IMR-90 (cell line): ENCODE measurements at places on chromosomes 2 and 18. TPM values are rescaled to one million over a fixed set of nuclear protein-coding genes. Genes with fewer than 3 reads are reported as not detected.
A peak's percentile ranks its signal among the peaks of the same experiment; 100 is the strongest.

The CGREF1 gene
- polyA plus RNA-seq, result 1.3 TPM in 2 replicates

The RAB6D gene
- not detected in 2 replicates for polyA plus RNA-seq

The UGT1A4 gene
- not detected in 2 replicates for polyA plus RNA-seq

The CDH7 gene
- polyA plus RNA-seq, result not detected in 2 replicates

The LCT gene
- not detected in 2 replicates for polyA plus RNA-seq

The PLCL1 gene
- polyA plus RNA-seq, result 0.13 and 0.14 TPM in 2 replicates

The GCKR gene
- polyA plus RNA-seq, result 0.41 and 0.55 TPM in 2 replicates

The CHRND gene
- polyA plus RNA-seq, result not detected in 2 replicates

The SCN3A gene
- 0.19 and 0.26 TPM in 2 replicates for polyA plus RNA-seq

The SERPINB5 gene
- not detected in 2 replicates for polyA plus RNA-seq

The GPR17 gene
- not detected in 2 replicates for polyA plus RNA-seq

The IL1R1 gene
- polyA plus RNA-seq, result 11.3 and 13.8 TPM in 2 replicates

The SERPINB10 gene
- not detected in 2 replicates for polyA plus RNA-seq

The ALK gene
- not detected in 2 replicates for polyA plus RNA-seq

The ABCG5 gene
- polyA plus RNA-seq, result not detected in 2 replicates

The ST8SIA5 gene
- 0.03 TPM in 1 of 2 replicates, not detected in the other for polyA plus RNA-seq

The AQP12A gene
- polyA plus RNA-seq, result not detected in 2 replicates

DNA sequence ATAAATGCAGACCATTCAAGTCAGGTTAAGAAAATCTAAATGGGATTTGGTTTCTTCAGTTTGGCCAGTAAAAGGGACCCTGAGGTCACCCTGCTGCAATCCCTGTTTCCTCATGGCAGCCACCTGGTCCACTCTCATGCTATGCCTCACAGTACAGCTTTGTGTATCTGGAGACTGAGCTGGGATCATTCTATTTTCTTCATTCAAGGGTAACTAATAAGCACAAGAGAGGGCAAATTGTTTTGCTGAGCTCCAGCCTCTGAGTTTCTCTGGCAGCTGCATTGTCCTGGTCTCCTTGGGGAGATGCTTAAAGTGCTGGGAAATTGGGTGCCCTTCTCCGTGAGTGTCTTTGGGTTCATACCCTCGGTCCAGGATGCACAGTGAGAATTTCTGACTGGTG is 18.5 kb upstream of the BCL2L11 start:
- DNase-seq, result no peak

GRCh38 chr18:79620576-79621165 is 58.9 kb upstream of the CTDP1 start:
- peak; percentile 7 for DNase-seq

DNA sequence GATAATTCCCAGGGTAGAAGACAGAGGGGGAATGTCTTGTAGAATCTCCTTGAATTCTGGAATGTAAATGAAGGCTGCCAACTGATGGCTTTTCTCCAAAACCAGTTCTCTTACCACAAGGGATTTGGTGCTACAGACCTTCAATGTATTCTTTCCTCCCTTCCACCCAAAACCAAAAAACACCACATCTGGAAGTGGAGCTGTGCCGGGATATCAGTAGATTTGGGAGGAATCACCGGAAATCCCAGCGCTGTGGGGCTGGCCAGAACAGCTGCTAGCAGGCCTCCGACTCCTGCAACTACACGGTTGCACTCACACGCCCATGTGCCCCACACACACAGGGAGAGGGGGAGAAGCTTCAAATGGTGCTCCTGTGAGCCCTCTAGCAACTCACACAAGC is 45.7 kb downstream of the RPL31 start:
- no peak for DNase-seq

DNA sequence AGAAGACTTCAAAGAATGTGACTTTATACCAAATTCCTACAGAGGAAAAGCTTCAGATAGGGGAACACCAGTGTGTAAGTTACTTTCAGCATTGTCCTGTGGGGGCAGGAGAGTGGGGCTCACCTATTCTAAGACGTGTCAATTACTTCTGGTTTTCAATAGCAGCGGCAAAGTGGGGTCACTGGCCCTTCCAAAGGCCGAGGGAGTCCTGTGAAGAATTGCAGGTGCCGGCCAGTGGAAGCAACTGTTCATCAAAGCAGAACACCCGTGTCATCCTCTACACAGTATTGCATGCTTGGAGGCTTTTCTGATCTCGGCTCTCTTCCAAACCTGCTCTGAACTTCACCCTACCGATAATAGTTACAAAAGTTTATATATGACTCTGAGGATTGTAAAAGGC is 1176.5 kb upstream of the TMEFF2 start:
- DNase-seq, result no peak

GRCh38 chr2:102241616-102242305 is 54.9 kb downstream of the IL1RL2 start:
- DNase-seq, result no peak

GRCh38 chr2:25265802-25266201 is 75.9 kb downstream of the DNMT3A start:
- no peak for DNase-seq

- no peak for DNase-seq
These were observed 439.7 kb upstream of the FANCL start for GRCh38 chr2:58680755-58681310.

DNA sequence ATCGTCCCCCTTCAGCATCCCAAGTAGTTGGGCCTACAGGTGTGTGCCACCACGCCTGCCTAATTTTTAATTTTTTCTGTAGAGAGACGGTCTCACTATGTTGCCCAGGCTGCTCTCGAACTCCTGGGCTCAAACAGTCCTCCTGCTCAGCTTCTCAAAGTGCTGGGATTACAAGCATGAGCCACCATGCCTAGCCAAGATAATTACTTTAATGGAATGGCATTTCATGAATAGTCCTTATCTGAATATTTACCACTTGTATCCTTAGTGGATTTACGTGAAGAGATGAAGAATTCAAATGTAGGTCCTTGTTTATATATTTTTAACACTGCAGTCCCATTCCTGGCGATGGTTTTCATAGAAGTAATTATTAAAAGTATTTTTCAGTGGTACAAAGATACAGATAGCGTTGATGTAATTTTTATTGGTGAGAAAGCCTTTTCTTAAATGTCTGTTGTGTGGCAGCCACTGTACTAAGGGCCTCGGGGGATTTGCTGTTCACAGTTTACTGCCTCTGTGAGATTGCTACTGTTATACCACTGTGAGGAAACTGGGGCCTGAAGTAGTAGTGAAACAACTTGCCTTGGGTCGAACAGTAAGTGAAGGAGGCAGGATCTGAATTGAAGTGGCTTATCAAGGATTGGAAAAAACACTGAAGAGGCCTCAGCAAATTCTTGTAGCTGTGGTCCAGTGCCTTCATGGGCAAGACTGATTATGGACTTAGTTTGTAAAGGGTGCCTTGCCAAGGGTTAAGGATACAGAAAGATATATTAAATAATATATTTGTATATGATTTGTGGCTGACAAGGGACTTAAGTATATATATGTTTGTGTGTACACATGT is 151.2 kb downstream of the PRPF40A start:
- no peak for DNase-seq

GRCh38 chr2:152344579-152345195 is 9.7 kb downstream of the FMNL2 start:
- DNase-seq, result no peak

DNA sequence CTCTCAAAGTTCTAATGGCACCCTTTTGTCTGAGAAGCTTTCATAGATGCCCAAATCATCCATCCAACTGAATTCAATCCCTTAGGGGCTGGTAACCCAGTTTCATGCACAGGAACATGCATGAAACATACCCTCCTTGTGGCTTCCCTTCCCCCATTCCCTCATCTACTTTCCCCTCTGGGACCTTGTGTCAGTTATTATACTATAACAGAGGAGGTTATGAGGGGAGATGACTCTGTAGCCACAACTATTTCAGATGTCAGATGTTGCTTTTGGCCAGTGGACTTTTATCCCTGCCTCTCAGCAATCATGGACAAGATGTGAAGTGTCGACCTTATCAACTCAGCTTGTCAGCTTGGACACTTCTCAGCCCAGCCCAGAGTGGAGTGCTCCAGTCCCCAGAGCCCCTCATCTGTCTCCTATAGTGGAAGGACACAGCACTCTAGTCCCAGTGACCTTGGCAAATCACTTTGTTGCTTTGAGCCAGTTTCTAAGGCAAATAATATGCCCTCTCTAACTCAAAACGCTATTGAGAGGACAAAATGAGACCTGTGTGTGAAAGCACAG is 8.4 kb downstream of the DHRS9 start:
- no peak for DNase-seq

GRCh38 chr2:15177103-15177502 is 384.0 kb downstream of the NBAS start:
- peak; percentile 63 for DNase-seq

DNA sequence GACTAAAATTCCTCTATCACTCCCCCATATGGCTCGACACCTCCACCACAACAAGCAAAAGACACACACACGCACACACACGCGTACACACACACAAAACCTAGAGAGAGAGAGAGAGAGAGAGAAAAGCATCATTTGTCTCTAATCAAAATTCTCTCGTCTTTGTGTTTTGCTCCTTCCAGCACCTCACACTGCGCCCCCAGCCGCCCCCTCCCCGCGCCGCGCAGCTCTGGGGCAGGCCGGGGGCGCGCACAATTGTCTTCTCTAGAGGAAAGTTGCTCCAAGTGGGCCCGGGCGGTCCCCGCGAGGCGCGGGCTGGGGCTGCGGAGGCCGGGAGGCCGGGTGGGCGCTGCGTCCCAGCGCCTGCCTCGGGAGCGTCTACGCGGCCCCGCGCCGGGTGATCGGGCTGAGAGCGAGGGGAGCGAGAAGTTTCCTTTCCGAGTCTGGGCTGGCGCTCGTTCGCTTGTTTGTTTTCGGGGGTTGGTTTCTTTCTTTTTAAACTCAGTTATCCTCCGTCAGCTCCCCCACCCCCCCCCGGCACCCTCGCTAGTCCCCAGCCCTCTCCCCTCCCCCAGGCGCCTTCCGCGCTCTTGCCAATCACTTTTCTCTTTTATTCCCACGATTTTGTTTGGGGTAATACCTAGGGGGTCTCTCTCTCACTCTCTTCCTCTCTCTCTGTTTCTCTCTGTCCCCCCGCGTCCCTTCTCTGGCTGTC is 4.1 kb downstream of the ZEB2 start:
- no peak for DNase-seq

DNA sequence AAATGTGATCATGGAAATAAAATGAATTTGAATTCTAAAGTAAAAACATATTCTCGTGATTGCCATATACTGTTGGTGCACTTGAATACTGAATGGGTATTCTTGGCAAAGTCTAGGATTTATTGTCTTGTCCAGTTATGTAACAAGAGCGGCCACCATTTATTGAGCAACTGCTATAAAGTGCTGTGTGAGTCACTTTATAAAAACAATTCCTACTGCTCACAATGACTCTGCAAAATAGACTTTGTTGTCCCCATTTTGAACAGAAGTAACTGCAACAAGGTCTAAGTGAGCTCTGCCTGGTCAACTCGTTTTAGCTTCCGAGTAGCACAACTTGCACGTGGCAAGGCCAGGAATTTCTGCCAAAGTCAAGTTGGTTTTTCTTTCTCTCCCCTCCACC is 995.6 kb upstream of the FANCL start:
- DNase-seq, result no peak

DNA sequence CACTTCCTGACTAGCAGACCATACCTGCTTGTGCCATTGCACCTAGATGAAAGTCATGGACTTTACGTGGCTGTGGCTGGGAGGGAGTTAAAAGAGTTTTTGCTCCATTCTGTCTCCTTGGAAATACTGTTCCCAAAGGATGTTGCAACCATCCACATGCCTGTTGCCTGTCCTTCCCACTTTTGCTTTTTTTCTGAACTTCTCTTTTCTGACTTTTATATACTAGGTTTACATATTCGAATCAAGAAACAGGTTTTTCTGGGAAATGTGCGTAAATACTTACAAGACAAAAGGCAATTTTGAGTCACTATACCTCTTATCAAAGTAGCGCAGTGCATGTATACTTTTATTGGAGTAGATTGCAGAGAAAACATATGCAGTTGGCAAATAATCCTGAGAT is 244.8 kb downstream of the PRKCE start:
- no peak for DNase-seq

DNA sequence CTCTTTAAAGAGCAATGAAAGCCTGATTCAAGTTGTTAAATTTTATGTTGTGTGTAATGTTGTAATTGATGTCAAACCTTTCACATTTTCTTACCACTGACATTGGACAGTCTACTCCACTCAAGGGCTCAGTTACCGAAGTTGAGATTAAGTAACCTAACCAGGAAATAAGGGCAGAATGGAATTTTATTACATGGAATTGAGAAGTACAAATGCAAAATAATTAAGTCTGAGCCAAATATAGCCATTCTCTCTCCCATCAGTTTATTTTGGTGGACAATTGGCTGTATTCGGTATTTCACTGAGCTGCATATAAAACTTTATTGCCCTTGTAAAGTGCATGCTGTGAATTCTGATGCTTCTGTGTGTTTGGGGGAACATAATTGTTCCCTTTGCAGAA is 231.5 kb downstream of the TTC32 start:
- DNase-seq, result no peak

- no peak for DNase-seq
These were observed 221.8 kb downstream of the AGAP1 start for GRCh38 chr2:235715601-235716000.

- no peak for DNase-seq
These were observed 21.6 kb upstream of the KIF5C start for GRCh38 chr2:148853458-148853857.

DNA sequence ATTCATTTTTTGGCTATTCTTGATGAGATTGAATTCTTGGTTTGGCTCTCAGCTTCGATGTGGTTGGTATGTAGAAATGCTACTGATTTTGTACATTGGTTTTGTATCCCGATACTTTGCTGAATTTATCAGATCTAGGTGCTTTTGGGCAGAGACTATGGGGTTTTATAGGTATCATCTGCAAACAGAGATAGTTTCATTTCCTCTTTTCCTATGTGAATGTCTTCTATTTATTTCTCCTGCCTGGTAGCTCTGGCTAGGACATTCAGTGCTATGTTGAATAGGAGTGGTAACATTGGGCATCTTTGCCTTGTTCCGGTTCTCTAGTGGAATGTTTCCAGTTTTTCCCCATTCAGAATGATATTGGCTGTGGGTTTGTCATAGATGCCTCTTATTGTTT is 5.5 kb upstream of the TACR1 start:
- no peak for DNase-seq

- DNase-seq, result peak; percentile 95
These were observed 1224.8 kb upstream of the ZEB2 start for GRCh38 chr2:145744541-145745386.

DNA sequence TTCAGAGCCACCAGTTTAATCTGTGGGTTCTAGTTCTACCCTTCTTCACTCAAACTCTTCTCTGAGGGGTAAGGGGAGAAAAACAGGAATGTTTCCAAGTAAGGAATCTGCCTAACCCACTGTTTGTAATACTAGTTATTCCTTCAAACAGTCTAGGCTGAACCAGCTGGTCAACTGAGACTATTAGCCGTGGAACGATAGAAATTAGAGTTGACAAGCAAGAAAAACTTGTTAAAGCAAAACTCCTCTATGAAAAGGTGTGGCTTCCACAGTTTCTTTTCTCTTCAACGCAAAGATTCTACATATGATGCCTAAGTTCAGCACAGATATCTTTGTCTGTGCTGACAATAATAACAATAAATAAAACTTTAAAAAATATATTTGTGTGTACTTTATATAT is 11.5 kb downstream of the PAIP2B start:
- no peak for DNase-seq
